NCI-H2171 (cell line): ENCODE measurements at places on chromosomes 3 and 15.

- no peak for DNase-seq
Observed at GRCh38 chr15:57356178-57356577, 20.1 kb upstream of the CGNL1 start.

DNA sequence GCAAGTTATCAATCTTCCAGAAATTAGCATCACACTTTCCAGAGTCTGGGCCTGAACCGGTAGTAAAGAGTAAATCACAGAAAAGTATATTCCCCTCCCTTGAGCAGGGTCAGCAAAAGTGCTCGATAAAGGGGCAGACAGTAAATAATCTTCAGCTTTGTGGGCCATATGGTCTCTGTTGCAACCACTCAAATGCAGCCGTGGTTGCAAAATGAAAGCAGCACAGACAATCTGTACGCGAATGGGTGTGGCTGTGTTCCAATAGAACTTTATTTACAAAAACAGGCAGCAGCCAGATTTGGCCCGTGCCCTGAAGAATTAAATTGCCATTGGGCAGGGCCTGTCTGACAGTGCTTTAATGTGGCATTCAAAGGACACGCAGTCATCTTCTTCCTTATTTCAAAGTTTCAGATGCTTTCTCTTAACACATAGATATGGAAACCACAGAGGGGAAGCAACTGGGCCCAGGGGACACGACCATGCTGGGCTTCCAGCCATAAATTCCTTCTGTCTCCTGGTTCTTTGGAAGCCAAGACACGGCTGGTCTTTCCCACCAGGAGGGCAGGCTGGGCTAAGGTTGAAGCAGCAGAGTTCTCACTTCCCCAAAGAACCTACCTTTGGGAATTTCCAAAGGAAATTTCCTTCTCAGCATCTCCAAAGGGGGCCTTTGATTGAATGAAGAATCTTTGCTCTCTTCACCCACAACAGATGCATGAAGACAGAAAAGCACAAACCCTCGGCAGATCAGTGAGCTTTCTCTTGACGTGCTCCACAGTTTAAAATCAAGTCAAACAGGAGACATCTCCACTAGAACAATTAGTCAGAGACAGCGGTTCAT lies 489.8 kb upstream of the PROK2 start:
- no peak for DNase-seq

DNA sequence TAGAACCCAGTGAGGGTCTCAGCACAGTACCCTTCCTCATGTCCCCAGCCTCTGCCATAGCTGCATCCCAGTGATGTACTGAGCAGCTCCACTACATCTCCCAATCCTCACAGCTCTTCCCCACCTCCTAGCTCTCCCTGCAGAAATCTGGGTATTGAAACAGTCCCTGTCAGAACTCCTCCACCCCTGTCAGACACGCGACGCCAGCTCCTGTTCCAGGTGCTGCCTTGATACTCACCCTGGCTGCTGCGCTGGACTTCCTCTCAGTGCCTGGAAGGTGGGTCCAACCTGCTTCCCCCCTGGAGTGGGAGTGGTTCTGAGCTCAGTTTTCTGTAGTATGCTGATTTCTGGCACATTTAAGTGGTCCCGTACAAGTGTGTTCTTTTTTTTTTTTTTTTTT lies 160.9 kb upstream of the SLCO3A1 start:
- no peak for DNase-seq

DNA sequence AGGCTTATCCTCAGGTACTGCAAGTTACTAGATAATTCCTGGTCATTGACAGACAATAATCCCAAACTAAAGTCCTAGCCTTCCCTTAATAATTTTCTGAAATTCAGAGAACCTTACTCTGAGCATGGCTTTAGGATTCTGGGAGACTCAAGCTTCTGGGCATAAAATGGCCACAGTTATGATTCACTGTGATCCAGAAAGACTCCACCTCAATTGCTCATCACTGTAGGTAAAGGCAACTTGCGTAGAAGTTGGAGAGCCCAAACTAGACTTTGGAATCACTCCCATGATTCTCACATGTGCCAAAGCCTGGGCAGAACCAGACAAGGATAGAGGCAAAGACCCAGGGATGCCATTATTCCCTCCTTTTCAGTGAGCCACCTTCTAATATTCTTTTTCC lies 195.3 kb downstream of the OSBPL10 start:
- DNase-seq: no peak

DNA sequence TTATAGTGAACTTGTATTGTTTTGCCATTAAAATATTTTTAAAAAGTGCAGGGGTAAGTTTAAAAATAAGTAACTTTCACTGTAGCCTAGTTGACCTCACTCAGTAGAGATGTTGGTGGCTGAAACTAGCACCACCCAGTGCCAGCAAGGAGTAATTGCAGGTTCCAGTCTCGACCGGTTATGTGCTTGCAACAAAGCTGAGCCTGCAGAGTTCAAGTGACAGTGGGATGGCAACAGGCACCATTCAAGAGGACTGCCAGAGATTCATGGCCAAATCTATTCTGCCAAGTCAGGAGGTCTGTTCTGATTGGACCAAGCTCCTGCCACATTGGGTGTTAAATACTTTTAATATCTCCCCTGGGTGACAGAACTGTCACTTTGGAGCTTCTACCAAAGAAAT lies 2.7 kb downstream of the ADAMTS7 start:
- no peak for DNase-seq

DNA sequence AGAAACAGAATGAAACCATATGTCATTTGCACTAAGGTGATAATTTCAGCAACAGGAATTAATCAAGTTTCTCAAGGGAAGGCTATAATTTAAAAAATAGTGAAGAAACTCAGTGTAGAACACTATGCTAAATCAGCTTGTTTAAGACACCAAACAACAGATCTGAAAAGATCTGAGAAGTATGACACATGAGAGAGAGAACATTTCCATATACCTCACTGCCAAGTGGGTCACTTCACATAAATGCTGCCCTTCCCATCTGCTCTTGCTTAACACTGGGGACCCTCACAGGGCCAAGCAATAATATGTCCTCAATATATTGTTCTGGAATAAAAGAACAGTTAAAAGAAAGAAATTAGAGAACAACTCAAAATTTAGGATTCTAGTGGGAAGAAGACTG lies 45.6 kb upstream of the CHMP2B start:
- DNase-seq: no peak

DNA sequence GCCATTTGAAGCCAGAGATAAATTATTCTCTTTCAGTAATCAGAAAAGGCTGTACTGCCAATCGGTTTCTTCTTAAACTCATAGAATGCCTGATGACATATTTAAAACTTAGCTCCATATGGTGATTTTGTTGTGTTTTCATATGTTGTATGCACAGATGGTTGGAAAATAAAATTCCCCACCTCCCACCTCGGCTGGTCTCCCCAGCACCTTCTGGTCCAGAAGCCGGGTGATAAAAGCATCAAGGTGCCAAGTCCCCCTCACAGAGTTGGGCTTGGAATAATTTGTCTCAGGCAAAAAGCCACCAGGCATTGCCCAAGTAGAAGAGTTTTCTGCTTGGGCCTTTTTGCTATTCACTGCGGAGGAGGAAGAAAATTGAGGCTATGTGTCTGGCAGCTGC lies 18.4 kb downstream of the LARS2 start:
- no peak for DNase-seq

DNA sequence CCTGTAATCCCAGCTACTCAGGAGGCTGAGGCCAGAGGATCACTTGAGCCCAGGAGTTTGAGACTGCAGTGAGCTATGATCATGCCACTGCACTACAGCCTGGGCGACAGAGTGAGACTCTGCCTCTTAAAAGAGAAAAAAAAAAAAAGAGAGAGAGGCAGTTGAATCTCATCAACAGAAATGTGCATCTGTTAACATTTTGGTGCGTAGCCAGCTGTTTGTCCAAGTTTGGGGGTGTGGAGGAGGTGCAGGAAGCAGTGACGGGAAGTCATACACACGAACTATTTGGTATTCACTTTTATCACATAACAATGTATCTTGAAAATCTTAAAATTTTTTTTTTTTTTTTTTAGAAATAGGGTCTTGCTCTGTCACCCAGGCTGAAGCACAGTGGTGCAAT lies 18.2 kb upstream of the CEMIP start:
- peak; percentile 1 for DNase-seq

DNA sequence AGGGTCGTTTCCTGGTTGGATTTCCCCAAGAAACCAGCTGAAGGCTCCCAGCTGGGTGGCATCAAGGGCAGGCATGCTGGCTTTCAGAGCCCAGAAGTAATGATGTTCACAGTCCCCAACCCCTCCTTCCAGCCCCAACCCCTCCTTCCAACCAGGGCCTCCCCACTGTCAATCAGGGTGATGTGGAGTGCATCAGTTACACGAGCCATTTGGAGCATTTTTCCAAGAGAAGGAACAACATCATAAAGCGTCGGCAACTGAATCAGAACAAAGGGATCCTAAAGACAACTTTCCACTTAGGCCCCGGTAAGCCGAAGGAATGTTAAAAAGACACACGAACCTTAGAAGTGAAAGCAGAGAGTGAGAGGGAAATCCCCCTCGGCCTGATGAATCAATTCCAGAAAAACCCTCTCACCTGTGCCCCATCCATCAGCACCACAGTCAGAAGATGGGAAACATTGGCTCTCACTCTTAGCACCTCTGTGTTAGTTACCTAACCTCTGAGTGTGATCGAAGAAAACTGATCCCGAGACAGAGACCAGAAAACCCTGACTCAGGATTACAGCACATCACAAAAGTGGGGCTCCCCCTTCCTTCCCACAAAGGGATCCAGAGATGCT lies 101.2 kb upstream of the WNT5A start:
- DNase-seq: no peak
